ENCODE measurements at places on chromosomes 3 and 15. TPM values are rescaled to one million over a fixed set of nuclear protein-coding genes. Genes with fewer than 3 reads are reported as not detected.

- no peak for DNase-seq
These were observed 3.8 kb downstream of the ANP32A start for GRCh38 chr15:68816795-68817303.

- DNase-seq, result no peak
These were observed 16.5 kb downstream of the PODXL2 start for GRCh38 chr3:127645371-127646015.

GRCh38 chr3:152480282-152480953 lies 211.7 kb downstream of the MBNL1 start:
- no peak for DNase-seq

Gene ARID3B
- 1.5 TPM for total RNA-seq

DNA sequence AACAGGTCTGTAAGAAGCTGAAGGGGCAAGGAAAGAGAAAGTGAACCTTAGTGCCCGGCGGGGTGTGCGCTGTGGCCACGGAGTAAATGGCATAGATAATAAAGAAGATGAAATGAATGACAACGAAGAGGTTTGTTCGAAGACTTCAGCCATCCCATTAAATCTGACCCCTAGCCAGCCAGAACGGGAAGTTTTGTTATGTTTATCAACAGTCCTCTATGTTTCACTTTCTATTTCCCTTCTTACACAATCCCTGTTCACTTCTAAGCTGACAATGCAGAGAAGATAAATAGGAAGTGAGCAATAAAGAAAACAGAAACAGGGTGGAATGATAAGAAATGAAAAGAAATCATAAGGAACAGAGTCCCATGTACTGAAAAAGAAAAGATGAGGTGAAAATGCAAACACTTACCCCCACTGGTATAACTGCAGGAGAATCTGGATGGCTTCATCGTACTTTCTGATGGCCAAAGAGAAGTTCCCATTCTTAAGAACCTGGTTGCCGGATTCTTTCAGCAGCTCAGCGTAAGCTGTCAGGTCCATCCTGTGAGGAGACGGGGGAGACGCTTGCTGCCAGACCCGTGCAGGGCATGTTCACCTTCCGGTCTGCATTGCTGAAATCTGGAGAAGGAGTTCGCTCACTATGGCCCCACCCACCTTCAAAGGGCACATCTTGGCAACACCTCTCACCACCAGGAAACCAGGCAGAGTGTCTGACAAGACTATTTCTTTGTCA lies 36.8 kb downstream of the TRANK1 start:
- peak; percentile 52 for DNase-seq

- DNase-seq, result no peak
These were observed 25.3 kb downstream of the TRANK1 start for GRCh38 chr3:36919439-36920160.

Data from pulmonary artery endothelial cell (primary cell).